ENCODE measurements at places on chromosomes 7 and 10. TPM values are rescaled to one million over a fixed set of nuclear protein-coding genes. Genes with fewer than 3 reads are reported as not detected.

GRCh38 chr7:632831-633210, 93.7 kb upstream of the DNAAF5 start:
- no peak for DNase-seq
- no peaks in the 10 kb centered on the region for H3K4me1 ChIP-seq
- no peak overlapping the region for H3K27ac ChIP-seq
- no peak overlapping the region for H3K4me3 ChIP-seq

DNA sequence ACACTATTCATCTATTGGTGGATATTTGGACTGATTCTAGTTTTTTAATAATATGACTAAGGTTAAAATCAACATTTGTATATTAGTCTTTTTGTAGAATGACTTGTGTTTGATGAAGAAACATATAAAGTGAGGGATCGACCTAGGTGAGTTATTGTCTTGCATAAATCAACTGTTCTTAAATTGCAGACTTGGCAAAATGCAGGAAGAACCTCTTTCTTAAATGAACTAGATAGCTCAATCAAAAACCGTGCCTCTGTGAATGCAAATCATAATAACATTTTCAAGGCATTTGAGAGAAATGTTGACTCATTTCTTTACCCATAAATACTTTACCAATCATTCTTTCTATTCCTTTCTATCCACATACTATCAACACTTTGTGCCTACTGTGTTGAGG, 101.5 kb upstream of the ANK3 start:
- no peaks in the 10 kb centered on the region for H3K36me3 ChIP-seq
- no peak overlapping the region for H3K4me3 ChIP-seq
- H3K27ac ChIP-seq = no peak overlapping the region
- no peaks in the 10 kb centered on the region for H3K4me1 ChIP-seq
- no peak for DNase-seq

GRCh38 chr7:117808341-117808757, 64.9 kb downstream of the CTTNBP2 start:
- DNase-seq = no peak
- no peaks in the 10 kb centered on the region for H3K36me3 ChIP-seq
- H3K27me3 ChIP-seq = no peaks in the 10 kb centered on the region
- no peaks in the 10 kb centered on the region for H3K4me1 ChIP-seq
- no peak overlapping the region for H3K4me3 ChIP-seq

SFXN4 gene
- 12.7 TPM for total RNA-seq

MMD2 gene
- not detected for total RNA-seq

Data from tibial nerve (tissue), 4 donors.